KBM-7 (cell line): ENCODE measurements at places on chromosomes 13 and 19.

- DNase-seq: no peak
These were observed 2213.9 kb upstream of the PCDH20 start for GRCh38 chr13:63629591-63629990.

DNA sequence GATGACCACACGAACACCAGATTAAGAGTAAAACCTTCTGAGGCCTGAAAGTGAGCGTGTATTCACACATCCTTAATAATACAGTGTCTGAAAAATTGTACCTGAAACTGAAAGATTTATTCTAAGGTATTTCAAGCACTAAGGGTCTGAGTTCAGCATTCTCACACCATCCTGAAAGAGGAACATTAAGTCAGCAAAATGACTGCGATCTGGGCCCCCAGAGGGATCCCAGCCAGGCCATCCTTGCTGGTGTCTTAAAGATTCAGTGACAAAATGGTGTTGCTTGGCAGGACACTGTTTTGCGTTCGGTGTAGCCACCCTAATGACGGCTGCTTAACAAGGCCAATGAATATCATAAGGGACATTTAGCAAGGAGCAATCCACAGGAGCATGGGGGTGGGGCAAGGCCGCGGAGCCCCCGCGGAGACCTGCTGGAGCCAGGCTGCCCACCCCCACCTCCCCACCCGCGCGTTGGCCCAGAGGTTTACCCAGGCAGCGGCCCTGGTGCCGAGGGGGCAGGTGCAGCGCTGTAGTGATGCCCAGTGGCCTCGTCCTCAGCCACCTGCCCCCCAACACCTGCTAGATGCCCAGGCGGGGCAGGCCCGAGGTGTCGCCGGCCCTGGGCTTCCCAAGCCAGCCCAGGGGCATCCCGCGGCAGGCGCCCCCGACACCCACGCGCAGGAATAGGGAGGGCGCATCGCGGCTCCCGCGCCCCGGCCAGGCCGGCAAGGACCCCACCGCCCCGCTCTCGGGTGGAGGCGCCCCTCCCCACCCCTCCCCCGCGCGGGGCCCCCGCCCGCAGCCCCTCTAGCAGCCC lies 742 bp downstream of the NALCN start:
- no peak for DNase-seq

- DNase-seq: no peak
These were observed 135.8 kb downstream of the SHISA2 start for GRCh38 chr13:25915840-25916518.

GRCh38 chr19:28405346-28405742 lies 807.6 kb downstream of the UQCRFS1 start:
- DNase-seq: no peak

- peak; percentile 41 for DNase-seq
These were observed 24.1 kb downstream of the MICU2 start for GRCh38 chr13:21579754-21580316.

DNA sequence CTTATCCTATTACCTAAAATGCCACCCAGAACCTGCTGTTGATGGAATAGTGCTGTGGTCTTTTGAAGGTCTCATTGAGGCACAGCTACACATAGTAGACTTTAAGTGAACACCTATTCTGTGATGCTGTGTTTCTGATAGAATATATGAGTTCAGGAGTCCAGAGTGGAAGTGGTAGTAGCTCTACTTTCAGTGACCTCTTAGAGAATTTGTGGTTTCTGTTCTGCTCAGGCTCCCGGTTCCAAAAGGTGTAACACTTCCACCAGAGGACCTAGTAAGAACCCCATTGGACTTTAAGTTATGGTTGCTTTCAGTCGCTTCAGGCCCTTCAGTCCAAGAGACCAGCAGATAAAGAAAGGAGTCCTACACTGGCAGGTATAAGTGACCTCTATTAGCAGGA lies 11.4 kb upstream of the MYCBP2 start:
- no peak for DNase-seq

DNA sequence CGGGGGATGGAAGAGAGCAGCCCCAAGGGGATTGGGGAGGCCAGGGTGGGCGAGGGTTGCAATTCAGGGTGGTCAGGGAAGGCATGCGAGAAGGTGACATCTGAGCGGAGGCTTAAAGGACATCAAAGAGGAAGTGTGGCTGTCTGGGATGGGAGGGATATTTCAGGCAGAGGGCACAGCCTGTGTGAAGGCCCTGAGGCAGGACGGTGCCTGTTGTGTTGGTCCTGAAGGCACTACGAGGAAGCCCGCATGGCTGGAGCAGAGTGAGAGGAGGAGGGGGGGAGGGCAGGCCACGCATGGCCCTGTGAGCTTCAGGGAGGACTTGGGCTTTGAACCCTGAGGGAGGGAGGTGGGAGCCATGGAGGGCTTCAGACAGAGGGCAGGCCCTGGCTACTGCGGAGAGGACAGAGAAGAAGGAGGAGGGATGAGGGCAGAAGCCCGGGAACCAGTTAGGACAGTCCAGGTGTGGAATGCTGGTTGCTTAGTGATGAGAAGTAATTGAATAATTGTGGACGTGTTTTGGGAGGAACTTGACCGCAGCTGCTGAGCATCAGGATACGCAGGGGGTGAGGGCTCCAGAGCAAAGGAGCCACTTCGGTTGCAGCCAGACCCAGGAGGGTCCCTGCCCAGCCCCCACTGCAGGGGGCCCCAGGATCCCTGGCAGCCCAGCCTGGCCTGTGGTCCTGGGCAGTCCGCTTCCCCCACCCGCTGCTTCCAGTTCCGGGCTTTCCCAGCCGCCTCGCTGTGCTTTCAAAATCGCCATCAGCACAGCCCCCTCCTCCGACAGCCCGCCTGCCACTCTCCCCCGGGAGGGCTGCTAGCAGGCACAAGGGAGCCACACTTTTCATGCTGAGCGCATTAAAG lies 6.2 kb downstream of the TLE6 start:
- no peak for DNase-seq

DNA sequence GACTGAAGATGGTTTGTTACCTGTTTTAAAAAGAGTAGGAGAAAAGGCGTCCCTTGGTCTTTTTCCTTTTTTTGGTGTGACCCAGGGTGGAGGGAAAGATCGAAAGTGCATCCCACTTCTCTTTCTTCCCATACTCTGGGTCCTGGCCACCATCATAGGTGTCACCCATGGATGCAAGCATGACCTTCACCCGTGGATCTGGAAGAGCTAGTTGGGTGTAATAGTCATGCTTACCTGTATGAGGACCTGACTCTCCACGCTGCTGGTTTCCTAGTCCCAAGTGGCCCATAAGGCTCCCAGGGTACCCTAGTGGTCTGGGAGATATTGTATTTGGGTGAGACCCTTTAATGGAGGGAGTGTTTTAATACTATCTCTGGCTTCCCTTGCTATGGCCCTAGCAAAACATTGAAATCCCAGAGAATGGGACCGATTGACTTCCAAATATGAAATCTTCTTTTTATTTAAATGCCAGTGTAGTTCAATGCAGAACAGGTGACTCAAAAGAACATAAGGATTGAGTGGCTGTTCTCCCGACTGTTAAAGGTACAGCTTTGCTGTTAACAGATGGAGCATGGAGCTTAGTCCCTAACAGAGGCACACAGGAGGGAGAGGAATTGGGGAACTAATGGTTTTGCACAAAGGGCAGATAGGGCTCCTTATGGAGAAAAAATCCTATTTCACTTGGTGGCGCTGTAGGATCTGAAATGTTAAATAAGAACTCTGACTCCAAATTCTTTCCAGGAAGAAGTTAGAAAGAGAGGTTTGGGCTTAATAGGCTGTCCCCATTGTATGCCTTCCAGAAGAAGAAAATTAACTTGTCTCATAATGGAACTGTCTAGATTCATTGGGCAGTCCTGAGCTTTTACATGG lies 7.0 kb upstream of the ZNF550 start:
- DNase-seq: peak; percentile 34

DNA sequence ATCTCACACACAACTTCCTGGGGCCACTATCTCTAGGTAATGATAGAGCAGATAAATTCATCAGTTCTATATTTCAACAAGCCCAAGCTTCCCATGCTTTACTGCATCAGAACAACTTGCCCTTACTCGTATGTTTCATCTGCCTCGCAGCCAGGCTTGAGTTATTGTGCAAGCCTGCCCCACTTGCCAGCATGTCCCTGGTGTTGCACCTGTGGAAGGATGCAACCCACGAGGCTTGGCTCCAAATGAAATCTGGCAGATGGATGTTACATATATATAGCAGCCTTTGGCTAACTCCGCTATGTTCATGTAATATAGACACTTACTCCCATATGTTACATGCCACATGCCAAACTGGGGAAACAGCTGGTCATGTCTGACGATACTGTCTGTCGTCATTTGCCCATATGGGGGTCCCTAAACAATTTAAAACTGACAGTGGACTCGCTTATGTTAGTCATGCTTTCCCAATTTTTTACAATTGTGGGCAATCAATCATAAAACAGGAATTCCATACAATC lies 6.2 kb downstream of the ERVK3-1 start:
- DNase-seq: no peak

GRCh38 chr13:33276570-33276969 lies 9.0 kb downstream of the STARD13 start:
- no peak for DNase-seq

DNA sequence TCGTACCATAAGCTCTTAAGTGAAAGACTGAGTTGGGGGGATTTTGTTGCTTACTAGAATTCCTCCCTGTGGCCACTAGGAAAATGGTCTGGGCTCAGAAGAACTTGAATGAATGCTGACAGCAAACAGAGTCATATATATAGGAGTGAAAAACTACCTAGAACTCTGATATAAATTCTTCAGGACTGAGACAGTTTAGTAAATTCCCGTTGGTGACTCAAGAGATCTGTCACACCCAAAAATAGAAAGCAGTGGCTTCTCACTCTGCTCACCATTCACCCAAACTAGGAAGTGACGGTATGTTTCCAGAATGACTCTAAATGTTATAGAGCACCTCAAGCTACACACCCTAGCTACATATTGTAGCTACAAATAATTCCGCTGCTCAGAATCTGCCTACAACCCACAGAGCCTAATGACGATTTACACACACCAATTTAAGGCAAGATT lies 116.2 kb downstream of the TBC1D4 start:
- peak; percentile 47 for DNase-seq

GRCh38 chr19:41785653-41786052 lies 10.7 kb upstream of the CEACAM3 start:
- peak; percentile 87 for DNase-seq

- no peak for DNase-seq
These were observed 848 bp upstream of the NECTIN2 start for GRCh38 chr19:44845286-44845611.

GRCh38 chr19:45774765-45775164 lies 5.7 kb upstream of the SIX5 start:
- DNase-seq: no peak

DNA sequence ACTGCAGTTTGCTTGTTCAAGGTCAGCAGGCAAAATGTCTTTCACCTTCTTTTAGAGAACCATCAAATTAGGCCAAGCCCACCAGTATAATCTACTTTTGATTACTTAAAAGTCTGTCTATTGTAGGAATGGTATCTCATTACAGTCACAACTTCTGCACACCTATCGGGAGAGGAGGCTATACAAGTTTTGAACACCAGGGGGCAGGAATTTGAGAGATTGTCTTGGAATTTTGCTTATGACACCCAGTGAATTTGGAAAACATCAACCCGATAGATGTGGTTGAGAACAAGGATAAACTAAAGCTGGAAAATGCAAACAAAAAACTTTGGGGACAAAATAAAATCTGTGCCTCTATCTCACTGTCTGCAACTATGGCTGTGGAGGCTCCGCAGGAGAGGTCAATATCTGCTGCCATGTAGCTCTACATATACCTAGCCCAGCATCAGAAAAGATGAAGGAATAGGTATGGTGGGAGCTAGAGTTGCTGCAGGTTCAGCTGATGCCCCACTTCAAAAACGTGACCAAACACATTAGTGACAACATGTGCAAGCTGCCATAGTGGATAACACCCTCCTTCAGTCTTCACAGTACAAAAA lies 1299.2 kb upstream of the SPRY2 start:
- DNase-seq: peak; percentile 32

DNA sequence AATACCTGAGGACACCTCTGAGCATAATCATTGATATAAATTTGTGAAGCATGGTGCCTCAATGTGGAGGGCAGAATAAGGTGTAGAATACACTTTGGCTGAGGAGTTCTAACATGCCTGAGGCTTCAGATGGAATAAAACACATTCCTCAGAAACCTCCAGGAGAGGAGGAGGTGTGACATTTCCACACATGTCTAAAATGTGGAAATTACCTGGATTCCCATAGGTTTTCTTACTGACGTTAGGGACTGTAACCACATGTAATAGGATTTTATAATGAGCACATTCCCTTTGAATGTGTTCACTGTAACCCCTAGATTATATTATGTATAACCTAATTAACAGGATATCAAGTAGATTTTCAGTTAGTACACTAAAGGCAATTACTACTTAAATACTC lies 226.1 kb downstream of the TDRD3 start:
- DNase-seq: no peak

GRCh38 chr19:4313847-4314490 lies 9.6 kb downstream of the FSD1 start:
- DNase-seq: no peak

DNA sequence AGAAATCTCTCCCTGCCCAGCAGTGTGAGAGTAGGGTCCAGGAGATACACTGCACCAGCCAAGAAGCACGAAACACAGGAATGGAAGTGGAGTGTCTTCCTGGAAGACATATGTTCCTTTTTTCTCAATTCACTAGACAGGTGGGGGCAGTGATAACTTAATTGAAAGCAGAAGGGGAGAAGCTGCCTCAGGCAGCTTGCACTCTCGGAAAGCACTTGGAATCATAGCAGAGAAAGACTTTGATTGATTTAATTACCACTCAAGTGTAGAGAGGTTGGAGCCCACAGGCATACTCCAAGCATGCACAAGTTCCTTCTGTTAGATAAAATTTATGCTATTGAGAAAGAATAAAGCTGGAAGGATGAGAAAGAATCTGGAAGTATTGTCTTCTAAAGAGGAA lies 249.4 kb downstream of the SLITRK6 start:
- DNase-seq: no peak

GRCh38 chr13:67950603-67951002 lies 720.5 kb upstream of the PCDH9 start:
- no peak for DNase-seq

DNA sequence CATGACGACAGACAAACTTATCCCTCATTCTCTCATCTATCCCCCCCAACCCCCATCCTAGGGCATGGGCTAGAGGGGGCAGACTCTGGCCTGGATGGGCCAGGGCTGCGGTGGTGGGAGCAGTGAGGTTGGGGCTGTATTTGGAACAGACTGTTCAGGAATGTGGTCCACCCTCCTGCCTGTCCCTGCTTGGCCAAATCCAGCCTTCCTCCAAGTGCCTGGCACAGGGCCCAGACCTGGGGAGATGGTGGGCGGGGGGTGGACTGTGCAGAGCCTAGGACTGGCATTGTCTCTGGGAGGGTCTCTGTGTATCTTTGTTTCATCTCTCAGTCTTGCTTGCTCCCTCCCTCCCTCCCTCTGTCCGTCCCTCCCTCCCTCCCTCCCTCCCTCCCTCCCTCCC lies 14.2 kb downstream of the EGLN2 start:
- no peak for DNase-seq

DNA sequence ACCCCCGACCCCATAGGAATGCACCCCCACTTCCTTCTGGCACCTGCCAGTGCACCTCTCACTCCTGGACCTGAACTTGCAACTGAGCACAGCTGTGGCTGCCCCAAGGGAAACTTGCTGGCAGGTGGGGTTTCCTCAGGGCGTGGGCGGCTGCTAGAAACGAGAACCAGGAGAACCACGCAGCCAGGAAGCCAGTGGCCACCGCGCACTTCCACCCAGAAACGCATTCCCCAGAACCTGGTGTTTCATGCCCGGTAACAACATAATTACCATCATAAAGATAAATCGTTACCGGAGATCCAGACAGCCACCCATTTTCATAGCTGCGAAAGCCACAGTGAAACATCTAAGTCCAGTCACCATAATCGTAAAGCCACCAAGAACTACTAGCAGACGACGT lies 75.2 kb upstream of the C13orf46 start:
- no peak for DNase-seq
